NCI-H1930 (cell line): ENCODE measurements at places on chromosomes 3 and 15.

GRCh38 chr3:39941931-39942330, 132.5 kb downstream of the MYRIP start:
- DNase-seq = no peak

DNA sequence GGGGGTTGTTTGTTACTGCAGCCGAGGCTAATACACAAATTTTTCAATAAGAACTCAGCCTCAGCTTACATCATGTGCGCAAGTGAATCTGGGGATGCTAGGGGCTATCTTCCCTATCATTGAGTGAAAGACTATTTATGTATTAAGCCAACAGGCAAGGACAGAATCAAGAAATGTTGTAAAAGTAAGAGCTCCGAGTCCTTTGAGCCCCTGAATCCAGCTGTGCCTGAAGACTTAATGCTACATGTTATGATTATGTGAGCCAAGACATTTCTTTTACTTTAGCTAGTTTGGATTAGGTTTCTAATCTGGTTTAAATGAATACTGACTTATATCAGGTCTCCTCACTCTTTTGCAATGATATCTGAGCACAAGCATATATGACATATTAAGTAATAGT, 782.9 kb upstream of the CFAP20DC start:
- DNase-seq = no peak

DNA sequence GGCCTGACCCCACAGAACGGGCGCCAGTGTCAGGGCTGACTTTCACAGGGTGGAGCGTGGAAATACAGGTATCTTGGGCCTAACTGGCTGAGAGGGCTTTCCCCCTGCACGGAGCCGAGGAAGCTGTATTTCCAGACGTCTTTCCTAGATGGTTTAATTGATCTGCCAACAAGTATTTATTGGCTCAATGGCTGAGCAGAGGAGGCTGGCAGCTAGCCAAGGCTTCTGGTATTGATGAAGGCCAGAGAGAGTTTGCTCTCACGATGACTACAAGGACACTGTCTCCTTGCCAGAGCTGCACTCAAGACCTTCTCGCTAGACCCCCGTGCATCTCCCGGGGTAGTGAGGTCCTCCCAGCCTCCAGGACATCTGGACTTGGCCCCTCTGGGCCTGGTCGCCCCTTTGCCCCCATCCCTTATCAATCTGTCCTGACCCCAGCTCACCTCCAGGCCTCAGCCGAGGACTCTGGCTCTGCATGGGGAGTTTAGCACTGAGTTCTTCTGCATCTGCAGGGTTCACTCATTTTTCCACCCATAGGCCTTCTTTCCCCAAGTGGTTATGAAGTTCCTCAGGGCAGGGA, 20.6 kb downstream of the SPSB4 start:
- no peak for DNase-seq

- no peak for DNase-seq
These were observed 396 bp downstream of the CHRNB4 start for GRCh38 chr15:78640527-78641101.

DNA sequence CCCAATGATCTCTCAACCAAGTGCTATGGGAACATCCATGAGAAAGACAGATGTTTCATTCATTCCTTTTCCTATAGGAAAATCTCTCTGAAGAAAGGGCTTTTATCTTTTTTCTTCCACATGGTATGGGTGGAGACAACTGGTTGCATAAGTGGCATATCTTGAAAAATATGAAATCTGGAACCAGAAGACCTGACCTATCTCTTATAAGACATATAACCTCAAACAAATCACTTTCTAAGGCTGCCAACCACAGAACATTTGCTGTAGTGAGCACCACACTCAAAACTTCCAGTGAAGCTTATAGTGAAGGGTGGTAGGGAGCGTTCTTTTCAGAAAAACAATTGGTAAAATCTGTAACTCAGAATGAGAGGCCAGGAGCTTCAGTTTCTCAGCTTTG, 58.5 kb downstream of the SHQ1 start:
- DNase-seq = no peak

DNA sequence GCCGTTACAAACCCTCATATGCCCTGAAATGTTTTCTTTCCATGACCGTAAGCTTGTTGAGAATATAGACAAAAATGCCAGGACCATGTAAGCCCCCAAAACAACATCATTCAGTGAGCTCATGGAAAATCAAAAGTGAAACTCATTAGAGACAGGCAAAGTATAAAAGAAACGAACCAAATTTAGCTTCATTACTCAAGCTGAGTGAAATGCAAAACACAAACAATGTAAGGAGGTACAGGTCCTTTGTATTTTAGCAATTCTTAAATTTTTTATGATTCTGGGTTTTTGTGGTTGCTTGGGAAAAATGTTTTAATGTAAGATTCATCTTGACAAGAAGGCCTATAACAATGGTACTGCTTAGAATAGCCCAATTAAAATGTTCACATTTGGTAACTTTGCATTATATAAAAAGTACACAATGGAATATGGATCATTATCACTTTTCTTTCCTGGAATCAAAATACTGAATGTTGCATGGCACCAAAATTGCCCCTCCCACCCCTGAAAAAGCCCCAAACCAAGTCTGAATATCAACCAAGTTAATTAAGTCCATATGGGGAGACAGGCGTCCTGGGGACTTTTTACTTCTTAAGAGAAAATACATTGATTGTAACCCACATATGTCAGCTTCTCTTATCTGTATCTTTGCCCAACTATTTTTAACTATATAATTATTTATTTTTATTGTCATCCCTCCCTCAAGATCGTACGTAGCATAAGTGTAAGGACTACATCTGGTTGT, 247.7 kb upstream of the CDIN1 start:
- no peak for DNase-seq

DNA sequence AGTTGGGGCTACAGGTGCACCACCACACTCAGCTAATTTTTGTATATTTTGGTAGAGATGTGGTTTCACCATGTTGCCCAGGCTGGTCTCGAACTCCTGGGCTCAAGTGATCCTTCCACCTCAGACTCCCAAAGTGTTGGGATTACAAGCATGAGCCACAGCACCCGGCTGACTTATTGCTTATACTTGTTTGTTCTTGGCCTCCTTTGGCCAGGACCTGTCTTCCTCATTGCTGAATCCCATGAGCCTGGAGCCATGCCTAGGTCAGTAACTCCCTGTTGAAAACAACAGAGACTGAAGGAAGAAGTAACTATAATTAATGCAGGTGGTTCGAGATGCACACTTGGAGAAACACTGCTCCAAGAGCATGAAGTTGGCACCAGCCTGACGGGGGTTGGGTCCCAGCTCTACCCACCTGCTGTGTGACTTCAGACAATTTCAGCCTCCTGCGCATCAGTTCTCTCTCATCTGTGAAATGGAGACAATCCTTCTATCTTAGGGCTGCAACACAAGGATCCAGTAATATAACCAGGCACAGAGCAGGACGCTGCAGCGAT, 38.9 kb downstream of the CPN2 start:
- DNase-seq = no peak

DNA sequence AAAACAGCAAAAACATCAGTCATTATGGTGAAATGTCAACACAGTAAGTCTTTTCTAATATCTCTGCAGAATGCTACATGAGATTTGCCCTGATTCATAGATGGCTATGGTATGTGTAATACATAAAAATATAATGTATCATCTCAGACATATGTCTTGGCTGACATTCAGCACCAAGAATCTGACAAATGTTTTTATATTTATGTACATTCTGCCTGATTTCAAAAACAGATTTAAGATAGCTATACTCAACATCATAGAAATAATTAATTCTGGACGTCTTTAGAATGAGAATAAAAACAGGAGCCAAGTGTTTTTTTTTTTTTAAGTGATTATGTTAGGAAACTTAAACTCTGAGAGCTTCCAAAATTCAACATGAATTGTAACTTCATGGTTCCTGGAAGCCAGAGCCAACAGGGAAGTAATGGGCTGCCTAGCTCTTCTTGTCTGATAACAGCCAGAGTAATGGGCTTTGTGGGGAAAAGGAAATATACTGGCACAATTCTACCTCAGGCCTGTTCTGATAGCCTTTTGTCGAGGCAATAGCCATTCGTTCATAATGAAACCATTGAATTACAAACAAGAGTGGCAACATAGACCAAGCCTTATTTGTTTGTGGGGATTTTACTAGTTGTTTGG, 184.4 kb downstream of the VGLL4 start:
- DNase-seq = no peak

- no peak for DNase-seq
These were observed 30.3 kb downstream of the TPM1 start for GRCh38 chr15:63072809-63073277.

DNA sequence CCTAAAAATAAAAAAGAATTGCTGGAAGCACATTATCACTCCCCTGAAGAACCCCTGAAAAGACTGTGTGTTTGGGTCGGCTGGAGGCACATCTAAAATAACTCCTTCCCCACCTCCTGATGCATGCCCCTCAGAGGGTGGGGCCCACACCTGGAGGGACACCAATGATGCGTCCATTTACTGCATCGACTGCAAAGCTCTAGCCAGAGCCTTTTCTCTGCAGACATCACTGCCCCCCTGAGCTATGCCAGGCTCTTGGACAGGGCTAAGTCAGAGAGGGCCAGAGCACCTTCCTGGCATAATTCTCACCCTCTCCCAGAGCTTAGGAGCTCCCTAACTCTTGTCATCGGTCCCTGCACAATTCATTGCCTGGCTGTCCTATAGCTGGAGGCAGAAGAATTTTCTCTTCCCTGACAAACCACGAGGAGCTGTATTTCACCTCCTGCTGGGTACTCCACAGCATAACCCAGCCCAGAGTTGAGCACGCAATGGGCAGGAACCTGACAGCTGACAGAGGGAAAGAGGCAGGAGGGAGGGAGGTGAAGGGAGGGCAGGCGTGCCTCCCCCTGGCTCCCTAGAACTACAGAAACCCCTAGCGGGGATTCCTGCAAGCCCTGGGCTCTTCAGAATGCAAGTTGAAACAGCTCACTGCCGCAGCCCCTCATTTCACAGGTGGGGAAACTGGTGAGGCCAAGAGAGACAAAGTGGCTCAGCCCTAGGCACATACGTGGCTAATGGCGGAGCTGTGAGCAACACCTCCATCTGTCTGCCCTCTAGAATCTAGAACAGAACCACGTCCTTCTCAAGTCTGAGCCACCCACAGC, 46.6 kb downstream of the XXYLT1 start:
- DNase-seq = no peak

GRCh38 chr3:49017971-49018706, at the start of gene DALRD3:
TSS of gene DALRD3 (minus strand) at chr3:49018580. CDS start at chr3:49018564, 16 bp downstream.
- peak; percentile 71 for DNase-seq

GRCh38 chr15:39299486-39300267, 281.2 kb upstream of the THBS1 start:
- DNase-seq = no peak

GRCh38 chr15:35519541-35520149, 26.3 kb downstream of the DPH6 start:
- DNase-seq = peak; percentile 38

GRCh38 chr15:89075846-89076245, 12.4 kb upstream of the ABHD2 start:
- DNase-seq = no peak

DNA sequence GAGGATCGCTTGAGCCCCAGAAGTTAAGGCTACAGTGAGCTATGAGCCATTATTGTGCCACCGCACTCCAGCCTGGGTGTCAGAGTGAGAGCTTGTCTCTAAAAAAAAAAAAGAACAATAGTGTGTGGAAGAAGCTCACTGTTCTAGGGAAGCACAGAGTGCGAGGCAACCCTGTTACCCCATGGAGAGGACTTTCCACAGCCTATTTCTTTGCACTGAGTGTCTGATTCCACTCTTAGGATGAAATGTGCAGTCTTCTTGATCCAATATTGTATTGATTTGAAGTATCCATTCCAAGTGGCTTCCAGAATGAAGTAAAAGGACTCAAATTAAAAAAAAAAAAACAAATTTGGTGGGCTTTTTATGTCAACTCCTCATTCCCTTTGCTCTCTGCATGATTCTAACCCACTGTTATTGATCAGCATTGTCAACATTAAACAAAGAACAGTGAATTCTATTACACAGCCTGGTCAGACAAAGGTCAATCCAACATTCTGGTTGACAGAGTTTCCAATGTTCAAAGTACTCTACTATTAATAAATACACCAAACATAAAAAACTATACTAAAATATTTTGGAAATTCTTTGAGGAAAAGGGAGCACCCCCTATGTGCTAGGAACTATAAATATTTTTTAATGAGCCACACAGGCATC, 150.2 kb upstream of the PTPRG start:
- no peak for DNase-seq

DNA sequence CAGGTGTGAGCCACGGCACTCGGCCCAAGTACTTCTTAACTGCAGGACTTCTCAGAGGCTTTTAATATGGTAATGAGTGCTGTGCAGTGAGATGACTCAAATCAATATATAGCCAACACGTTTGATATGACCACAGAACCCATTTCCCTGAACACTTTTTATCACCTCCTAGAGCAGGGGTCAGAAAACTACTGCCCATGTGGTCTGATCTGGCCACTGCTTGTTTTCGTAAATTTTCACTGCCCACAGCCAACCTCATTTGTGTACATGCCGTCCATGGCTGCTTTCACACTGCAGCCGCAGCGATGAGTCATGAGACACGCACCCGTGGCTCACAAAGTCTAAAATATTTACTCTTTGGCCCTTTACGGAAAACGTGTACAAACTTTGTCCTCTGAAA, 179.2 kb downstream of the RORA start:
- no peak for DNase-seq

- no peak for DNase-seq
These were observed 11.5 kb downstream of the KBTBD13 start for GRCh38 chr15:65087873-65088642.

DNA sequence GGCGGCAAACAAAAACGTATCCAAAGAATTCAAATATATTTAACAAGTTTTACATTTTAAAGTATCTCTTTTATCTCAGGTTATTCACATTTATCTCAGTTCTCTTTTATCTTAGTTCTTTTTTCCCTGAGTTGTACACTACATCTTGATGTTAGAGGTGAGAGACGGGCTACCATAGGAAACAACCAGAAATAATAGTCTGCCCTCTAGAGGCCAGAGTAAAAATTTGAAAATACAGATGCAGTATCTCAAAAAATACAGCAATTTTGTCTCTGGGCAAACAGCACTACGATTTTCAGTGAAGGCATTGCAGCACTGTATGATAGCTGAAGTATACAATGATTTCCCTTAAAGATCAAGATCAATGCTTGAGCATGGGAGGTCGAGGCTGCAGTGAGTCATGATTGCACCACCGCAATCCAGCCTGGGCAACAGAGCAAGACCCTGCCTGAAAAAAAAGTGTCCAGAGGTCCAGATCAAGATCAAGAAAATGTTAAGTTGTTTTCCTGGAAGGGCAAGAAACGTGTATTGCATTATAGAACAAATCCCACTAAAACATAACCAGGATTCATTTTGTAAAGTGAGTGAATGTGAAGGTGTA, 82.6 kb upstream of the ATP11B start:
- DNase-seq = no peak

- DNase-seq = no peak
These were observed 17.9 kb downstream of the STT3B start for GRCh38 chr3:31550452-31551251.

- no peak for DNase-seq
These were observed 573.2 kb downstream of the DIPK2A start for GRCh38 chr3:144544871-144545270.

DNA sequence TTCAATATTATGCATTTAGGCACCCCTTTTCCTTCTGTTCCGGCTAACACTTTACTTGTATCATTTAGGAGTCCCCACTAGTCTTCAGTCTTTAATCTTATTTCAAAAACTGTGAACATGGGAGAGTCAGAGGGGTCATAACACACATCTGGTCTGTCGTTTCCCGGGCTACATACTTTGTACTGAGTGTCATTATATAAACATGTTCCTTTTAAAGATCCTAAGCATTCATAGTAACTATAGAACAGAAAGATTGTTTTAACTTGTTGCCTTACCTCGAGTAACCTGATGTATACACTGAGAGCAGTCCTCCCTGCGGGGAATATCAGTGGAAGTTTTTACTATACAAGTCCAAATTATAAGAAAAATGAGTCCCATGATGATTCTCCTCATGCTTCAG, 78.2 kb upstream of the VEPH1 start:
- no peak for DNase-seq
